Stimulated activated memory B cell treated with anti-CD40 and anti-IgM and Interleukin-4, amounts not matched to agents 10 μg/mL and 1 μg/mL and 100 μg/mL, for 72 hours (primary cell): ENCODE measurements at places on chromosomes 7 and 10.

GRCh38 chr10:132322586-132323048 lies 9.4 kb upstream of the LRRC27 start:
- ATAC-seq, result no peak

DNA sequence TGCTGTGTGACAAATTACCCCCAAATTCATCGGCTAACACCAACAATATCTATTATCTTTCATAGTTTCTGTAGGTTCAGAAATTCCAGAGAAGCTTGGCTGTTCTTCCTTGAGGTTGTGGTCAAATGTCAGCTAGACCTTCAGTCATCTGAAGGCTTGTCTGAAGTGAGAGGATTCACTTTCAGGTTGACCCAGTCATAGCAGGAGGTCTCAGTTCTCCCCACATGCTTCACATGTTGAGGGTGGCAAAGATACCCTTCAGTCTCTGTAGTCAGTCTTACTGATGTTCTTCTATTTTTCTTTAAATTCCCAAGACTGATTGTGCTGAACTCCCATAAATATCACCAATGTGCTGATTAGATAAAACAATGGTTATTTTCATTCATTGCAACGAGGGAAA lies 1692.0 kb downstream of the REEP3 start:
- ATAC-seq, result no peak

DNA sequence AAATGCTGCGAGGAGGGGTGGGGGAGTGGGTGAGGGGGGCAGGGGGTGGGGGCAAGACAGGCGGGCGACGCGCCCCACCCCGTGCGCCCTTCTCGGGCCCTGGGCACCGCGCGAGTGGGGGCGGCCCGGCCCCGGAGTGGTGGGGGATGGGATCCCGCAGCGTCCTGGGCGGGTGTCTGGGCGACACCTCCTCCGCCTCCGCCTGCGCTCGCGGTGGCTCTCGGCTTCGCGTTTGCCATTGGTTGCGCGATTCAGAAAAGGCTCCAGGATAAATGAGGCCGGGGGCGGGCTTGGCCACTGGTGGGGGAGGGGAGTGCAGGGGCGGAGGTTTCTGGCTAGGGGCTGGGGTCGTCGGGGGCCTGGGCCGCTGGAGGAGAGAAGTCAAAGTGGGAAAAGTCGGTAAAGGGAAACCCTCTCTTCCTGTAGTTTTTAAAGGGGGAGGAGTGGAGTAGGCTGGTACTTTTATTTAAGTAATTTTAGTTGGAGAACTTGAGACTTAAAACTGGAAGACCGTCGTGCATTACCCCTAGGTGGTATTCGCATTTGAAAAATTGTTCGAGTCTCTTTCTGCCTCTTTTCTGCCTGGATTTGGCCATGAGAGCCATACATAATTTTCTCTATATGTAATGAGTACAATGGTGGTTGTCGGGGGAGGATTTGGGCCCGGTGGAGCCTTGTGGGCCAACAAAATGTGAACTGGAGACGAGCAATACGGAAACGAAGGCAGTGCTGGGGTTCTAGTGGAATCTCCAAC lies 992 bp upstream of the IGF2BP3 start:
- peak; percentile 44 for ATAC-seq

- ATAC-seq, result no peak
Measured at GRCh38 chr10:115957012-115957399, 316.0 kb downstream of the GFRA1 start.
